ENCODE measurements at places on chromosomes 5 and 9.

- no peak for DNase-seq
Measured at GRCh38 chr9:119986713-119987112, 593.3 kb downstream of the CDK5RAP2 start.

- no peak for DNase-seq
Measured at GRCh38 chr9:93899609-93900435, 55.3 kb downstream of the BARX1 start.

DNA sequence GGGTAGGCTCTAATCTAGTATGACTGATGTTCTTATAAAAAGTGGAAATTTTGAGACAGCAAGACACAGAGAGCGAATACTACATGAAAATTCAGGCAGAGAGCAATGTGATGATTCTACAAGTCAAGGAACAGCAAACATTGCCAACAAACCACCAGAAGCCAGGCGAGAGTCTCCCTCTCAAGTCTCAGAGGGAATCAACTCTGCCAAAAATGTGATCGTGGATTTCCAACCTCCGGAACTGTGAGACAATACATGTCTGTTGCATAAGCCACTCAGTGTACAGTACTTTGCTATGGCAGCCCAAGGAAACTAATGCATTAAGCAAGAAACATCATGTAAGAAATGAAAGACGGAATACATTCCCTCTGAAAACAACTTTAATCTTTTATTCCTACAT is 52.1 kb upstream of the CCNG1 start:
- no peak for DNase-seq

DNA sequence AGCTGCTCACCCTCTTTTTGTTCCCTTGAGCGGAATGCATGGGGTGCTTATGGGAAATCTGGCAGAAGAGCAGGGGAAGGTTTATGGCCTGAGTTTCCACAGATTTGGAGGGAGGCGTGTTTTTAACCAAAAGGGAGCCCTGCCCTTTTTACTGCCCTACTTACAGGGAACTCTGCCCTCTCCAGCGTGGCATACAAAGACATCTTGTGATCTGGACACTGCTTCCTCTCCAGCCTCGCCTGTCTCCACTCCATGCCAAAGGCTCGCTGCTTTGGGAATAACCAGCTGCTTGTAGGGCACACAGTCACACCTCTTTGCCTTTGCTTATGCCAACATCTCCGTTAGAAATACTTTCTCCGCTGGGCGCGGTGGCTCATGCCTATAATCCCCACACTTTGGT is 314.2 kb downstream of the ARHGAP26 start:
- peak; percentile 7 for DNase-seq

GRCh38 chr5:156219483-156220005 is 107.4 kb upstream of the SGCD start:
- no peak for DNase-seq

- no peak for DNase-seq
Measured at GRCh38 chr5:44933686-44934085, 124.9 kb downstream of the MRPS30 start.

DNA sequence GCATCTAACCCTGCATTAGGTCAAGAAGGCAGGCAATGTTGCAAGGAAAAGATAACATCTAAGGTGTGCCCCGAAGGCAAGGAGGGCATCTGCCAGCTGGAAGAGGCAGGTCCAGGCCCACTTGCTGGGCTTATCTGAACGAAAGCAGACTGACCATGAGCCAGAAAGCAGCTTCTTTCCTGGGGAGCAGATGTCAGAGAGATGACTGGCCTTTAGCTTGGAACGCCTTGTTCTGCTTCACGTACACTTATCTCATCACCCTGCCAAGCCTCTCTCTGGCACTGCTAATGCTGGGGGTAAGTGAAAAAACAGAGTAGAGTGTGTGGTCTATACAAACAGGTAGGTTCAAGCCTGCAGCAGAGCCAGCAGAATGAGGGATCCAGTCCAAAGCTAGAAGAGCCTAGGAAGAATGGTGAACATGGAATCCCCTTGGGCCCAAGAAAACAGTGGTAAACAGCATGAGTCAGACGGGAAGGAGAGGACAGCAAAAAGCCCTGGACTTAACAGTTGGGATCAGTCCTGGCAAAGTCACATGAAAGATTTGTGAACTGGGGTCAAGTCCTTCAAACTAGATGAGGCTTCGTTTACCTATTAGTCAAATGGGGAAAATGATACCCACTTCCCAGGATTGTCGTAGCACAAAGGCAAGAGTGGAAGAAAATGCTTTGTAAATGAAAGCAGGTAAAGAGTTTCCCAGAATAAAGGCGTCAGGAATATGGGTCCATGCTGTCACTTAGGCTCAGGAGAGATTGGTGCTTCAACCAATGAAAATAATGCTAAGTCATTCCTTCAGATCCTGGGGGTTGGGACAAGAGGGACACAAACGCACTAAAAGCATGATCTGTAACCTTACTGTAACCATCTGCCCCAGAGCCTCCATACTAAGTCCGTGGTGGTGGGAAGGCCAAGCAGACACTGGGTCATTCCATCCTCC is 200.9 kb downstream of the SLIT3 start:
- DNase-seq = no peak

DNA sequence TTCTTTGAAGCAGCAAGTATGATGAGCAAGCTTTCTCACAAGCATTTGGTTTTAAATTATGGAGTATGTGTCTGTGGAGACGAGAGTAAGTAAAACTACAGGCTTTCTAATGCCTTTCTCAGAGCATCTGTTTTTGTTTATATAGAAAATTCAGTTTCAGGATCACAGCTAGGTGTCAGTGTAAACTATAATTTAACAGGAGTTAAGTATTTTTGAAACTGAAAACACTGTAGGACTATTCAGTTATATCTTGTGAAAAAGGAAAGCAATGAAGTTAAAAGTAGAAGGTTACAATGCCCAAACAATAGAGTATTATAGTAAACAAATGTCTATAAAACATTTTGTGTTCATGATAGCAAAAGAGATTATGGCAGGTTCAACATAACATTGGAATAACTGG is 88.6 kb downstream of the JAK2 start:
- no peak for DNase-seq

GRCh38 chr5:8981496-8981895 is 564.4 kb downstream of the SEMA5A start:
- no peak for DNase-seq

DNA sequence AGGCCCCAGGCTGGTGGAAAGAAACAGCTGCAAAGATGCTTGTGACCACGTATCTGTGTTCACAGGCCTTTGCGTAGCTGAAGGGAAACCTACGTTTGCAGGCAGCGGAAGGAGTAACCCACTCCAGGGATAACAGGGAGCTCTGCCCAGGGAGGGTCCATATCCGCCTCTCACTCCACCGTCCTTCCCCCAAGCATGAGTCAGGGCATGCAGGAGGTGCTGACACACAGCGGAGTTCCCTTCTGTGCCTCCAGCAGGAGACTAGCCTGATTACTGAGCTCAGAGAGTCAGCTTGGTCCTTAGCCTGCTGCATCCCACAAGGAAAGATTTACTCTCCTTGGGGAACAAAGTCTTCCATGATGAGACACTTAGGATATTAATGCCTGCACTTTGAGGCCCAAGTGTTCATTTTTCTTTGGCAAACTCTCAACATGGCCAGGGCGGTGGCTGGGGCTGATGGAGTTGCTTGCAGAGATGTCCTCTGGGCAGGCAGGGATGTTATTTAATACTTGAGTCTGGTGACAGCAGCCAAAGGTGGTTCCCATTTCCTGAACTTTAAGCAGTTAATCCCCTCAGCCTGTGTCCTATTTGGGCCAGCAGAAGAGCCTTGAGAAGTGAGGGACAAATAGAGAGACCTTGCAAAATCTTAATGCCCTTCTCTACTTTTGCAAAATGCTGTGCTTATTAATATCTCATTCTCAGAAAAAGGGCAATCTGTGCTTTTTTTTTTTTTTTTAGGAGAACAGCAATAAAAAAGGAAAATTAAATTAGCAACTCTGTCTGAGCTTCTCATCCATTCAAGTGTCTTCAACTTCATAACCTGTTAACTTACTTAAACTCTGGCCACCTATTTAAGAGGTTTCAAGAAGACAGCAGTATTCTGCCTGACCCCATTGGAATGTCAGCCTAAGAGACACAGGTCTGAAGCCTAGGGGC is 222.1 kb downstream of the HSPA4 start:
- no peak for DNase-seq

DNA sequence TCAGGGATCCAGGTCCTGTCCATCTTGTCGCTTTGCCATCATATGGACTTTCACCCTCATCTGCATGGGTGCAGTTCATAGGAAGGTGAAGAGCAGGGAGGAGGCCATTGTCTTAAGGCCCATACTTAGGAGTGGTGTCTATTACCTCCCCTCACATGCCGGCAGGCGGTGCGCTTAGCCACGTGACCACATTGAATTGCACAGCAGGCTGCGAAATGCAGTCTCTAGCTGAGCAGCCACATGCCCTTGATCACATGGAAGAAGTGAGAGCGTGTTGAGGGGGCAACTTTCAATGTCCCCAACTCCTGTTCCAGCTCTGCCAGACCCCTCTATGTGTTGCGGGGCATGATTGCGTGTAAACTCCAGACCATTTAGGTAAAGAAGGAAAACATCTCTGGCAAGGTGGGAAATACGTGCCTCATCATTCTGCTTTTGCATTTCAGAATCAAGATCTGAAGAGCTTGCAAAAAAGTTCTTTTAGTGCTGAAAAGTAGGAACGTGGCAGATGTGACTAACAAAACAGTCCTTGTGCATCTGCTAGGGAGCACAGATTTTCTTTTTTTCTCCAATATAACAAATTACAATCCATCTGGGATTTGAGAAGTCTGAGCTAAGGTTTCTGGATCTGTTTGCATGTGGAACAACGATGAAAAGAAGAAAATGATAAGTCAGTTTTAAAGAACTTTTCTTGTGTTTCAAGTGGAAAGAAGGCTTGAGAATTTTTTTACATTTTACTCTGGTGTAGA is 34.4 kb downstream of the ROPN1L start:
- no peak for DNase-seq

DNA sequence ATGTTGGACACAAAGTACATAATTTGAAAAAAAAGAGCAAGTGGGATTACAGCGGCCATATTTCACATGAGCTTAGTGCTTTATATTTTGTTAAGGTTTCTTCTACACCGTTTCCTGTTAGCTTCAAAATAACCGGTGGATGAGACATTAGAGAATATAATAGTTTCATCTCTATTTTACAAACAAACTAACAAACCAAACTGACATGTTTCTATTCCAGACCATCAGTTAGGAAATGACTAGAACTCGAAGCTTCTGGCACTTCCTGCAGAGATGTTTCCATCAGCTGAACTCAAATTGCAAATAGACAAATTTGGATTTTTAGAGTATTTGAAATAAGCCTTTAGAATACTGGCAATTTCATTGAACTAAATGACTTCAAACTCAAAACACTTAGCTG is 86.5 kb downstream of the MTRR start:
- DNase-seq = no peak
